SJCRH30 (cell line): ENCODE measurements at places on chromosomes 2 and 18.

DNA sequence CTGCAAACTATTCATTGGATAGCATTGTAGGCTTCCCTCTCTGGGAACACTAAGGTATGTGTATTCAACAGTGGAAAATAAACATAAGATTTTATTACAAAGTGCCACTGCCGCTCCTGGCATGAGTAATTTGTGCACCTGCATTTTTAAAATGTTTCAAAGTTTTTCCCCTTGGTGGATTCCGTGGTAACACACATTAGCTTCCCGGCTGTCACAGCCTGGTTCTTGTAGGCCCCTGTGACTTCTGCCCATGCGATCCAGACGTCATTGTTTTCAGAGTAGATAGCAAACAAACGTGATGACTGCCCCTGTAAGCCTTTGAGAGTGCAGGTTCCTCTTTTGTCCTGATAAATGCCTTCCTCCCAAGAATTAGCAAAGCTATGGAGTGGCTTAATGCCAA is 421.0 kb downstream of the ZNF521 start:
- DNase-seq = no peak

DNA sequence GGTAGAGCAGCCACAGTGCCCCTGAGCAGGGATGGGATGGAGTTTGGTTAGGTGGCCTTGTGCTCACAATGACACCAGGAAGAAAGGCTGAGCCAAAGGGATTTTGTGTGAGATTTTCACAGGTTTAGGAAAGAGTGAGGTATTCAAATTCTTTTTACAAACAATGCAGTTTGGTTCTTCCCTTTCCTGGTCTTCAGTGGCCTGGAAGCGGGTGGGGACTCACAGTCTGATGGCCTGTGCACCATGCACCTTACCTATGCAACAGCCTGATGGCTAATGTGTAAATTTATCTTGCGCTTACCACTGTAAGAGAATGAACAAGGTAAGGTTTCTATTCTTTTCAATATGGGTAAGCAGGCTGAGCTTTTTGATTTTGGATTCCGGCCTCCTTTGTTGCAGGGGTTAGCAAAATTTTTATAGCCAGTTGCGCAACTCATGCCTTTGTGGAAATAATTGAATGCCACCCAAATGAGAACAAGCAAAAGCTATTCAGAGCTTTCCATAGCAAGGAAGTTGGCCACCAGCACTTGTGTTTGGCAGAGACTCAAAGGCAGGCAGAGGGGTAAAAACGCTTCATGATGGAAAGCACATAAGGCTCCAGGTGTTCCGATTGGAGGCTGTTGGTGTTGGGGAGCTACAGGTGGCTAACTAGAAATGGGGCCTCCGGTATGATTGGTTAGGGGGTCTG is 23.8 kb upstream of the IL1R2 start:
- no peak for DNase-seq

DNA sequence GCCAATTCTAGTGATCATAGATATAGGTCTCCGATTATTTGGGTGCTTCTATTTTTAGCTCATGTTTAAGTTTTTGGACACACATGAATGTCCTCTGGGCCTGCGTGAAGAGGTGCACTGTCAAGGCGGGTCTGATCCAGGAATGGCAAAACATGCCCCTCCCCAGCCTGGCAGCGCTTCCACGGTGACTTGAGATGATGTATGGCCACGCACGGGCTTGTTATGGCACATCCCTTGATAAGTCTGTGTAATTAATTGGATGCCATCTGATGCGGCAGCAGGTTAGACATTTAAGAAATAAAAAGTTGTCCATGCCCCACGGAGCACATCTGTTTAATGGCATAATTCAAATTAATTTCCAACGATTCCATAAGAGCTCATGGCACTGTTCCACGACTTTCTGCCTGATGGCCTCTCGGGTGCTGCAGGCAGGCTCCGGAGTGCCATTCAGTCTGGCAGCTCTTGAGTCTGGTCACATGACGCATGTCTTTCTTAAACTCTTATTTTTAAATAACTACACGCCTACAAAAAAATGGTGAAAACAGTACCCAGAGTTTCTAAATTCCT is 151.4 kb downstream of the ACKR3 start:
- no peak for DNase-seq

DNA sequence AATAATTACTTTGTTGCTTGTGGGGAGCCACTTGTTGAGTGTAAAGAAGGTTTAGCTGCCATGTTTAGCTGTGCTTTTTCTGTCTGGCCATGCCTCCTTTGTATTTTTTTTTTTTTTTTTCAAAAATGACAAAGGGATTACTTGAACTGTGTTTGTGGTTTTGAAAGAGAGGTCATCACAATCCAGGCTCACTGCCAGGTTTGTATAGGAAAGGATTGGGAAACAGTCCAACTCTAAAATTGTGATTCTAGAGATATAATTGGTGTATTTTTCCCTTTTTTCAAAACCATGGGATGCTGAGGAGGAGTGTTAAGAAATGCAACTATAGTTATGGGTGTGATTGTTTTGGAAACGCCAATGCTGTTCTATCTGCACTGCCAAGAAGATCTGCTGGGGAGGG is 4.3 kb downstream of the ITPRIPL1 start:
- no peak for DNase-seq

DNA sequence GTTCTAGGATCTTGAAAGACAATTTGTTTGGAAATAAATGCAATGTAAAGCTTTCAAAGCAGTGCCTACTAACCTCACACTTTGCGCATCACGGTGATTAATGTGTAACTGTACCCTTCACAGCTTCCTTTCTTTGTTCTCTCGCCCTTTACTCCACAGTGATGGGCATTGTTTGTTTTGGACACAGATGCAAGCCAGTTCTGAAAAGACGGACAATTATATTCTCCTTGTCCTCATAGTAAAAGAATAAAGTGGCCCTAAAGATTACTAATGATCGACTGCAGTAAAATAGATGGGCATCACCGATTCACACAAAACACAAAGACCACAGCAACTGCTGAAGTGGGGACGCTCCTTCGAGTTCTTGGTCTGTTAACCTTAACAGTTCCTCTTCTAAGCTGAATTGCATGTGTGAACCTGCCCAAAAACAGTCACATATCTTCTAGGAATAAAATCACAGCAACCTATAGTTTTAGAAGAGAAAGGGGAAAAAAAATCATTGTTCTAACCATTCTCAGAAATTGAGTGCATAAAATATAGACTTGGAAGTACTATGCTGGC is 7.7 kb downstream of the L3MBTL4 start:
- DNase-seq = no peak

- no peak for DNase-seq
These were observed 464.4 kb downstream of the PTPRM start for GRCh38 chr18:8031496-8031895.

- no peak for DNase-seq
These were observed 112.0 kb downstream of the CABLES1 start for GRCh38 chr18:23247331-23247730.

DNA sequence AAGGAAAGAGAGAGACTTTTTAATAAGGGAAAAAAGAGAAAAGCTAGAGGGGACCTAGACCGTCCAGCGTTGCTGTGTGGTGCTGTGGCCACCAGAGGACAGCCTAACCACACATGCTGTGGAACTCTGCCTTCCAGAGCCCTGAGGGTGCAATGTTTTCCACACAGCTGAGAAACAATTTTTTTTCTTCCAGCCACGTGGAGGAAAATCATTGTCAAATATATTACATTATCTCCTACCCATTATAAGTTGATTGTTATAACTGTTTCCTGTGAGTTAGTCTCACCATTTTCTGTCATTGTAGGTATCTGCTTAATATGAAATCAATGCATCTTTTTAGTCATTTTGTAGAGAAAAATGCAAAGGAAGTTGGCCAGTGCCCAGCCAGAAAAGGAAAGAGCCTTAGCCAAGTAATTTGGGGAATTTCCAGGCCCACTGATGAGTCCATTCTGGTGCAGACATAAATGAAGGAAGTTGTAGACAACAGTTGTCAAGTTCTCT is 5.9 kb upstream of the MRPL19 start:
- peak; percentile 85 for DNase-seq

GRCh38 chr2:239821694-239822075 is 203.5 kb downstream of the NDUFA10 start:
- no peak for DNase-seq

DNA sequence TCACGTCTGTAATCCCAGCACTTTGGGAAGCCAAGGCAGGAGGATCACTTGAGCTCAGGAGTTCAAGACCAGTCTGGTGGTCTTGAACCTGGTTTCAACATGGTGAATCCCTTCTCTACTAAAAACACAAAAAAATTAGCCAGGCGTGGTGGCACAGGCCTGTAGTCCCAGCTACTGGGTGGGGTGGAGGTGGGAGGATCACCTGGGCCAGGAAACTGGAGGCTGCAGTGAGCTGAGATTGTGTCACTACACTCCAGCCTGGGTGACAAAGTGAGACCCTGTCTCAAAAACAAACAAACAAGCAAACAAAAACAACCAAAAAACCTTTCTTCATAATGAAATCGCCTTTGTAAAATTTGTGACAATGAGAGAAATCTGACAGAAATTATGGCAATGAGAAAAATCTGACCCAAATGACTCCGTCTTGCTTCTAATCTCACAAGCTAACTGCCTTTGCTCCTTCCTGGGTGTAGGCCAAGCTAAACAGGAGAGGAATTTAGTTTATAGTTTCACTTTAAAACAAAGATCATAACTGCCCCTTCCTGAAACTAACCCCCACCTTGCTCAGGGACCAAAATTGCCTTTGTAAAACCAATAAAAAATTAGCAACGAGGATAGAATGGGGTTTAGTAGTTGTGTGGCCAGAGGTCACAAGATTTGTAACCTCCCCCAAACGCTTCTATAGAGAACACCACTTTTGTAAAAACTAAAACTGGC is 60.7 kb upstream of the KIF5C start:
- peak; percentile 13 for DNase-seq

DNA sequence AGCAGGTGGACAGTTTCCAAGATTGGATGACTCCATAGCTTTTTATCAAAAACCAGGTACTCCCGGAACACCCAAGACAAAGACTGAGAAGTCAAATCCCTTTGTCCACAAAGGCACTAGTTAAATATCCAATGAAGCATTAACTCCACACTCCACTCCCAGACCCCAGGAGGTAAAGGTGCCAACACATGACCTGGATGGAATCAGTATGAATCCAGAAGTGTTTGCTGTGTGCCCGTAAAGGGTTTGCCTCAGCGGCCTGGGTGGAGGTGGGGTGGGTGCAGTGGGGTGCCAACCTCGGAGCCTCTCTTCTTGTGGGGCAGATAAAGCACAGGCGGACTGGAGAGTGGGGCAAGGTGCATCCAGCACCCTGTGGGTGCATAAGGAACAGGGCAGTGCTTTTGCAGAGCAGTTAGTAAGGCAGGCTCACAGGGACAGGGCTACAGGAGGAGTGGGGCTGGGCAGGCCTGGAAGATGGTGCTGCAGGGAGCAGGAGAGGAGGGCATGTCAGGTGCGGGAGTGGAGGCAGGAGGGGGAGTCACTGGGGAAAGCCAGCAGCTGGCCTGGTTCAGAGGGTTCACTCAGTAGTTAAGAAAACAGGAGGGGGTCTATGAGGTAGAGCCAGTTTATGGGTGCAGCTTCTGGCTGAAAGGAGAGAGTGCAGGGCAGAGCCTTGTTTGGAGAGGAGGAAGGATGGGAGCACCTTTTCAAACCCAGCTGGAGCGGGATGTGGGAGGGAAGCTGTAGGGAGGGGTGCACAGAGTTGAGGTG is 208.4 kb upstream of the SMAD2 start:
- no peak for DNase-seq

- DNase-seq = no peak
These were observed 78.5 kb downstream of the SPTBN1 start for GRCh38 chr2:54534625-54535024.

GRCh38 chr18:13216711-13217465 is 1.7 kb upstream of the LDLRAD4 start:
- peak; percentile 8 for DNase-seq

DNA sequence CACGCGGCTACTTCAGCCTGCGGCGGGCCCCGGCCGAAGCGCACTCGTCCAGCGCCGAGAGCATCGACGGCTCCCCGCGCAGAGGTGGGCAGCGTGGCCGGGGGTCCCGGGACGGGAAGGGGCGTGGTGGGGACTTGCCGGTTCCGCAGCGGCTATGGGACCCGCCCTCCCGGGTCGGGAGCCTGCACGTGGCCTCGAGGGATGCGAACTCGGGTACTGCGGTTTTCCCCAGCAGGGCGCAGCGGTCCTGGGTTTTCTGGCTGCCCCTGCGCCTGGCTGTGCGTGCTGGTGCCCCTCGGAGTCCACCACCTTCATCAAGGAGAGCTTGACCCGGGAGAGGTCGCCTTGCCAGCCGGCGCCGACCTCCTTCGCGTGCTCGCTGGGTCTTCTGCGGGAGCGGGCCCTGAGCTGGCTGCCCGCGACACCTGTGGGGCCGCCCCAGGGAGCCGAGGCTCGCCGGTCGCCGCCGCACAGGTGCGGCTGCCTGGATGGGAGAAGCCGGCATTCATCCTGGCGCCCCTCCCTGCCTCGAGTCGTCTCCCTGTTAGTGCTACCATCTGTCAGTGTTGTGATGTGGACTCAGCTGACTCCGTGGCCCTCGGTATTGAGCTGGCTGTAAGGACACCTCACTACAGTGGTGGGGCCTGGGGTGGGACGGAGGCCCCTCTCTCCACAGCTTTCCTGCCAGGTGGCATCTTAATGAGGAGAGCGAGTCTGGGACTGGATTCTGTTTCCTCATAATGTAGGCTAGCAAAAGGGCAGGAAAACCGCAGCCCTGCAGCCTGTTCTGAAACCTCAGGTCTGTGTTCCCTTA is 177.3 kb downstream of the AGAP1 start:
- no peak for DNase-seq

GRCh38 chr2:235534678-235535422 is 41.0 kb downstream of the AGAP1 start:
- no peak for DNase-seq

- DNase-seq = peak; percentile 24
These were observed 42.7 kb downstream of the ZNF516 start for GRCh38 chr18:76452357-76452756.

GRCh38 chr2:26970244-26970927 is at the start of gene MAPRE3:
Gene MAPRE3 (plus strand): TSS chr2:26970637. CDS start chr2:27022219, 51,582 bp downstream.
- peak; percentile 83 for DNase-seq

- no peak for DNase-seq
These were observed 88.3 kb downstream of the RHOB start for GRCh38 chr2:20534913-20535801.

GRCh38 chr2:51424418-51424817 is 392.5 kb upstream of the NRXN1 start:
- DNase-seq = no peak
